ENCODE measurements at places on chromosomes 16 and 17.

GRCh38 chr16:55500530-55501011 lies 8.3 kb upstream of the LPCAT2 start:
- no peak for DNase-seq

GRCh38 chr16:85126394-85126704 lies 14.1 kb upstream of the CIBAR2 start:
- no peak for DNase-seq

DNA sequence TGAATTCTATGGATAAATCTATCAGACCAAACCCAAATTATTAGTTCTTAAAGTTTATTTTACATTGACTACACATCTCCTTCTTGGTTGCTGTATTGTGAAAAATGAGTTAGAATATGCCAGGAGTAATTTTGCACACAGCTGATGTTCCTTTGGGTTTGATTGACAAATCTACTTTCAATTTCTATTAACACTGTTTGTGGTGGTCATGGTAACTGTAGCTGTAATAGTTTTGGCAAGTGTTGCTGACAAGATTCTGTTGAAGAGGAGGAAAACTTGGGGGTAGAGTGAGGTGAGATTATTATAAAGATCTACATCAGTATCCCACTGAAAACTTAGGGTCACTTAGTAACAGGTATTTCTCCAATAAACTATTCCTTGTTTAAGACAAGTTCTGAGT lies 30.3 kb downstream of the MRTFB start:
- DNase-seq = no peak

- DNase-seq = no peak
These were observed 15.0 kb upstream of the USP36 start for GRCh38 chr17:78855561-78856165.

DNA sequence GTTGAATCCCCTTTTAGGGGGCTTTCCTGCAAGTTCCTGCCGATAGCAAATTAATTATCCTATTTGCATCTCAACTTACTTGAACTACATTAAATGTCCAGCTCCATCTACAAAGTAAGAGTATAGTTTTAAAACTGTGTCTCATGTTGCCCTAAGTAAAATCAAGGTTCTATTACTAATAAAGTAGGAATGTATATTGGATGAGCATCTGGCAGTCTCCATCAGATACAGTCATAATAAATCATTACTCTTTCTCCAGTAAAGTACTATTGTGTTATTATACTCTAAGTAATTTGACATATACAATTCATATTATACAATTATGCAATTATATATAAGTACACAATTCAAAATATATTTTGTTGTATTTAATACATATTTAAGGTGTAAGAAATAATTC lies 249.3 kb downstream of the CEP112 start:
- DNase-seq = no peak

DNA sequence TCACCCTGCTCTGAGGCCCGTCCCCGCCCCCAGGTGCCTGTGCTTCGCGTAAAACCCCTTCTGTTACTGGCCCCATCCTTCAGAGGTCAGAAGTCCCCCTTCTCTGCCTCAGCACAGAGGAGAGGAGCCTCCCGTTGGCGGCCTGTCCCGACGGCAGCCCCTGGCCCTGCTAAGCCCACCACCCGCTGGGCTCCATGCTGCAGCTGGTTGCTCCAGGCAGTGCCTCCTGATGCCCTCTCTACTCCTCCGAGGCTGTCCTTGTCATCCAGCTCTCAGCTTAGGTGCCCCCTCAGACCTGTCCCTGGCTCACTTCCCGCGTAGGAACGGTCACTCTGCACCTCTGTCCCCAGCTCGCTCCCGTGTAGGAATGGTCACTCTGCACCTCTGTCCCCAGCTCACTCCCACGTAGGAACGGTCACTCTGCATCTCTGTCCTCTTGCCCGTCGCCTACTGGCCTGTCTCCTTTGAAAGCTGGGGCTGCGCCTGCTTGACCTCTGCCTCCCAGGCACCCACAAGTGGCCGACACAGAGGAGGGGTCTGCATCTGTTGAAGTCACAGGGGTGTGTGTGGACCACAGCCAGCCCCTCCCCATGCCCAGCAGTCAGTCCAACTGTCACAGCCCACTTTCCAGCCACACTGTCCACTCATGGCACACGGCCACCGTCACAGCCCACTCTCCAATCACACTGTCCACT lies 31.7 kb upstream of the ZC3H18 start:
- DNase-seq = no peak

- no peak for DNase-seq
These were observed 21.5 kb downstream of the CA5A start for GRCh38 chr16:87914812-87915211.

- no peak for DNase-seq
These were observed 83.6 kb downstream of the ABR start for GRCh38 chr17:1096215-1096614.

GRCh38 chr17:286571-286970 lies 66.0 kb downstream of the RPH3AL start:
- no peak for DNase-seq

GRCh38 chr16:70652322-70652721 lies 6.0 kb downstream of the IL34 start:
- no peak for DNase-seq

DNA sequence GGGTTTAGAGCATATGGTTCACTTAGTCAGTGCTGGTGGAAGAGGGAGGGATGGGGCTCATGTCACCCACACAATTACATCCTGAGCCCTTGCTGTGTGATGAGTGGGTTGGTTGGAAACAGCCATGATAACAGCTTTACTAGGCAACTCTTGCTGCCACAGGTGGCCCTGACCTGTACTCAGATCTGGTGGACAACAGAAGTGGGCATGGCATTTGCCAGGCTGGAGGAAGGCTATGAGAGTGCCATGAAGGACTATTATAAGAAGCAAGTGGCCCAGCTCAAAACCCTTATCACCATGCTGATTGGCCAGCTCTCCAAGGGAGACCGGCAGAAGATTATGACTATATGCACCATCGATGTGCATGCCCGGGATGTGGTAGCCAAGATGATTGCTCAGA lies 105.8 kb downstream of the DNAH9 start:
- no peak for DNase-seq

GRCh38 chr17:17341452-17341851 lies 38.3 kb downstream of the NT5M start:
- DNase-seq = no peak

GRCh38 chr16:11470676-11471415 lies 115.9 kb downstream of the LITAF start:
- no peak for DNase-seq

GRCh38 chr17:76517638-76518038 lies 16.4 kb upstream of the RHBDF2 start:
- no peak for DNase-seq

GRCh38 chr16:65521633-65522328 lies 399.9 kb upstream of the CDH11 start:
- DNase-seq = no peak

GRCh38 chr16:72244853-72245252 lies 72.9 kb upstream of the PMFBP1 start:
- no peak for DNase-seq

DNA sequence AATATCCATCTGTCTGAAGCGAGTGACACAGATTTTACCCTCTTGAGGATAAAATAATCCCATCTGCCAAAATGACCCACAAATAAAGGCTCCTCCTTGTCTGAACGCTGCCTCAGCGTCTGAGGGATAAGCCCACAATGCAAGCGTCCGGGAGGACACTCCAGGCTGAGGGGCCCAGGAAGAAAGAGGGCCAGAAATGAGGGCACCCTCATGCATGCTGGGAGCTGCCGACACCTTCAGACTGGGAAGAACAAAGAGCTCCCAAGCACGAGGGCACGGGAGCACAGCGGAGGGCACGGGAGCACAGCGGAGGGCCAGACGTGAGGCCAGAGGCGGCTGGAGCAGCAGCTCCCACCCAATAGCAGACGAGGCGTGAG lies 126.9 kb downstream of the ZNF778 start:
- DNase-seq = no peak

- no peak for DNase-seq
These were observed 13.8 kb downstream of the JUP start for GRCh38 chr17:41772586-41773189.

DNA sequence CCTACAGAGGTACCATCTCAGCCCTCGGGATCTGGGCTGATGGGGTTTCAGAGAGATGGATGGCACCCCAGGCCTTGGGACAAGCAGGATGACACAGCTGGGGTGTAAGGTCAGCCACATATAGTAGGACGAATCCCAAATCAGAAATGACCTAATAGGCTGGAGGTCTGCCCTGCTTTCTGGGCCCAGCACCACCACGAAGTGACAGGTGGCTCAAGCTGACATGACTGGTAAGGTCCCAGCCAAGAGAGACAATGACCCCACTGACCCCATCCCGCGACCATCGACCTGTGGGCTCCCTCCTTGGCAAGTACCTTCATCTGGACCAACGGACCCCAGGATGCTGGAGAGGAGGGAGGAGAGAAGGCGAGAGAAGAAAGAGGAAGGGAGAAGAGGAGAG lies 15.6 kb downstream of the CAMKK1 start:
- DNase-seq = no peak

GRCh38 chr17:64947152-64947551 lies 27.9 kb upstream of the LRRC37A3 start:
- no peak for DNase-seq

DNA sequence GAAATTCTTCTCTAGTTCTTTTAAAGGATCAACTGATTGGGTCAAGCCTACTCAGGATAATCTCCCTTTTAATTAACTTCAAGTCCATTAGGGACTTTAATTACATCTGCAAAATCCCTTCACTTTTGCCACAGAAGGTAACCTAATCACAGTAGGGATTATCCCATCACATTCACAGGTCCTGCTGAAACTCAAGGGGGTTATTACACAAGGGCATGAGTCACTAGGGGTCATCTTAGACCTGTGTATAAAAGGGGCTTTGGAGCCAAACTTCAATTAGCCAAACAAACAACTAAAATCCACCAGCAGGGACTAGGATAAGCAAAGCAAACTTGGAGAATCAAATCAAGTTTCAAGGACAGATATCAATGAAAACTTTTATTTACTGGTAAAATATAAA lies 19.4 kb downstream of the CIAPIN1 start:
- no peak for DNase-seq

DNA sequence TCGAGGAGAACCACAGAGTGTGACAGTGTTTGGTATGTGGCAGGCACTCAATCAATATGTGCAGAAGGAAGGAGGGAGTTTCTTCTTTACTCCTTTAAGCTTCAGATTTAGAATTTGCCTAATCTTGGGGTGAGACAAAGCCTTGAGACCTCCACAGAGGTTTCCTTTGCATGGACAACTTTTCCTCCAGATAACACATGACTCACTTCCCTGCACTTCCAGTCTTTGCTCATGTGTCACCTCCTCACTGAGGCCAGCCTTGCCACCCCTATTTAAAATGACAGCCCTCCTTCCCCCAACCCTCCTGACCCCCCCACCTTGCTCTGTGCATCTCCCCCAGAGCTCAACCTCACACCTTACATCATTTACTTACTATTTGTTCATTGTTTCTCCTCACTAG lies 17.4 kb upstream of the NOS2 start:
- no peak for DNase-seq

GRCh38 chr17:17077861-17078732 lies 35.8 kb downstream of the MPRIP start:
- no peak for DNase-seq

DNA sequence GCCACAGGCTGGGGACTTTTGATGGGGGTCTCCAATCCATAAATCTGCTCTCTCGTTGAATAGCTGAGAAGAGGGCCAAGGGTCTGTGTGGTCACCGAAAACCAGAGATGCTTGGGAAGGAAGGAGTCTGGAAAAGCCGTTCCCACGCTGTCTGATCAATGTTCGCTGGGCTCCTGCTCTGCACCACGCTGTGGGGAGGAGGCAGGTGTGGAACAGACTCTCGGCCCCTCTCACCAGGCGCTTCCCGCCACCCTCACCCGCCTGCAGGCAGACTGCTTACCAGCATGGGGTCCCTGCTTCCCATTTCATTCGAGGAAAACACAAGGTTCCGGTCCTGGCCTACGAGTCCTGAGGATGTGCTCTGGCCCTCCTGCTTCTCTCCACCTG lies 702 bp upstream of the ALDH3A1 start:
- no peak for DNase-seq

- DNase-seq = no peak
These were observed 137.1 kb downstream of the GAS7 start for GRCh38 chr17:10061111-10061845.

- peak; percentile 28 for DNase-seq
These were observed 9.2 kb downstream of the CDIP1 start for GRCh38 chr16:4529085-4530060.

DNA sequence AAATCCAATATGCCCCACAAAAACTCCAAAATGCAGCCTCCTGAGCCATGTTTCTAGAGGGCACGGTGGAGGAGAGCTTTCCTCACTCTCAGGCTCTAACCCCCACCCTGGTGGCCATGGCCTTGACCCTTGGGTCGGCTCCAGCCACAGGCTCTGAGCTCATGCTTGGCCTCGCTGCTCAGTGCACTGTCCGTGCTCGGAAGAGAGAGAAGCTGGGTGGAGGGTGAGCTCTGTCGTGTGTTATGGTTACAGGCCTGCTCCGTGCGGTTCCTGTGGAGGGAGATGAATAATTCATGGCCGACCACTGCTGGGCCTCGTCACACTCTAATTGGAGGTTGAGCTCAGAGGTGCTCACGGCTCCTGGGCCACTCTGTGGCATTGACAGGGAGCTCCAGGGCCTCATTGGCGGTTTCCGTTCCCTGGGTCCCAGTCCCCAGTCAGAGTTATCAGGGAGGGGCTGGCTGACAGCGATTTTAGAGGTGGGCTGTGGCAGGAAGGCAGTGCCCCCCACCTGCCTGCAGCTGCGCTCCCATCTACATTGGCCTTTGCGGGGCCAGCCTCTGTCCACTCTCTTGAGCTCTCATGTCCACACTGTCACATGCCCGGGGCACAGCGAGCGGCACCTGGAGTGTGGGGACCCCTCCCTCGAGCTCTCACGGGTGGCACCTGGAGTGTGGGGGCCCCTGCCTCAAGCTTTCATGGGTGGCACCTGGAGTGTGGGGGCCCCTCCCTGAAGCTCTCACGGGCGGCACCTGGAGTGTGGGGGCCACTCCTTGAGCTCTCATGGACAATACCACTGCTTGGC lies 24.9 kb downstream of the ACSF3 start:
- DNase-seq = no peak

DNA sequence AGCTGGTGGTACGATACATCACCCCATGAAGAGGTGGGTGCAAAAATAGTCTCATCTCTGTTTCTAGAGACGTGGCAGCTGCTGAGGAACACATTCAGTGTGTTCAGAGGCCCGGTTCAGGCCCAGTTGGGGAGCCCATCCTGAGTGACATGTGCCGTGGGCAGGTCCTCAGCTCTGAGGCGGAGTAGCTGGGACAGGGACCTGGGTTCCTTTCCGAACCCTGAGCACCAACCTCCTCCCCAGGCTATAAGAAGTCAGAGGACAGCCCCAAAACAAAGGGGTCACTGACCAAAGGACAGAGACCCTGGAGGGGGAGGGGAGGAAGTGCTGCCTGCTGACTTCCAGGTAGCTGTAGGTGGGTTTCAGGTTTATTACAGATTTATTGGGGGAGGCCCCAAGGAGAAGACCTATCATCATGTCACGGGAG lies 5.1 kb downstream of the LDHD start:
- no peak for DNase-seq

GRCh38 chr17:42853597-42853967 lies 2.6 kb downstream of the AOC3 start:
- DNase-seq = no peak

GRCh38 chr16:11494029-11494428 lies 92.7 kb downstream of the LITAF start:
- no peak for DNase-seq
